ENCODE measurements at places on chromosomes 6 and 20.

DNA sequence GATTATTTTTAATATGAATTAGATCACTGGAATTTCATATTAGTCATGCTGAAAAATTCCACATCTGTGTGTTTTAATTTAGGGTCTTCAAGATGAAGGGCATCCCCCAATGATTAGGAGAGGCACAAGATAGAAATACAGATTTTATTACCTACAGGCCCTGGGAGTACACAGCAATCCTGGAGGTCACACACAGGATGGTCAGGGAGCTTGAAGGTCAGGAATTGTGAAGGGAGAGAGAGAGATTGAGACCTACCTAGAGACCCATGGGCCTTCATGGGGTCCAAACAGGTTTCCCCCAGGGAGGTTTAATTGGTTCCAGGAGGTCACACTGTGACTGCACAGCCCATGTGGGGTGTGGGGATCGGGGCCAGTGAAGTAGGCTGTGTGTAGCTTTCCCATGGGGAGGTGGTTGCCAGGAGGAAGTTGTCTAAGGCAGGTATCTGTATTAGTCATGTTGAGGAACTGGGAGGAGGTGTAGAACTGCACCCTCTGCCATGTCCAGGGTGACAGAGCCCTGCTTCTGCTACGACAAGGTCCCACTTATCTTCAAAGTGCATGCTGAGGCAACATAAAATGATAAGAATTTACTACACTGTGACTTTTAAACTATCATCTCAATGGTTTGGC is 18.3 kb downstream of the SNX9 start:
- no peak for DNase-seq

- DNase-seq, result no peak
Observed at GRCh38 chr20:41316051-41316450, 1.5 kb downstream of the ZHX3 start.

GRCh38 chr20:2738331-2739041 is 45.9 kb downstream of the EBF4 start:
- no peak for DNase-seq

- no peak for DNase-seq
Observed at GRCh38 chr6:145963216-145964068, 716 bp downstream of the SHPRH start.

- no peak for DNase-seq
Observed at GRCh38 chr20:62628691-62629090, 13.6 kb upstream of the SLCO4A1 start.

- DNase-seq, result no peak
Observed at GRCh38 chr20:16405254-16405653, 168.0 kb downstream of the KIF16B start.

DNA sequence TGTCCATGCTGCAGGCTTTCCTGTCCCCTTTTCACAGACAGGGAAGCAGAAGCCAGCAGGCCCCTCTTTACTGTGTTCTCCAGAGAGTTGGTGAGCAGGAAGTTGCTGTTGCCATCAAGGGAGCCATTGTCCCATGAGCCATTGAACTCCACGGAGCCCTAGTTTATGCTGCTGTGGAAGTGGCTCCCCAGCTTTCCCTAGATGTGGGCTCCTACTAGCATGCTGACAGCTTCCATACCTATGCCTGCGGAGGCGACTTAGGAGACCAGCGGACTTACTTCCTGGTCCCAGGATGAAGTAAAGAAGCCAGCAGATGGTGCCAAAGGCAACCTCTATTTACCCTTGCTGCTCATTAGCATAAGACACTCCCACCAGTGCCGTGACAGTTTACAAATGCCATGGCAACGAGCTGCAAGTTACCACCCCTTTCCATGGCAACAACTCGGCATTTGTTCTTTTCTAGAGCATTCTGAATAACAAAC is 30.8 kb upstream of the FKBP1A start:
- DNase-seq, result no peak

DNA sequence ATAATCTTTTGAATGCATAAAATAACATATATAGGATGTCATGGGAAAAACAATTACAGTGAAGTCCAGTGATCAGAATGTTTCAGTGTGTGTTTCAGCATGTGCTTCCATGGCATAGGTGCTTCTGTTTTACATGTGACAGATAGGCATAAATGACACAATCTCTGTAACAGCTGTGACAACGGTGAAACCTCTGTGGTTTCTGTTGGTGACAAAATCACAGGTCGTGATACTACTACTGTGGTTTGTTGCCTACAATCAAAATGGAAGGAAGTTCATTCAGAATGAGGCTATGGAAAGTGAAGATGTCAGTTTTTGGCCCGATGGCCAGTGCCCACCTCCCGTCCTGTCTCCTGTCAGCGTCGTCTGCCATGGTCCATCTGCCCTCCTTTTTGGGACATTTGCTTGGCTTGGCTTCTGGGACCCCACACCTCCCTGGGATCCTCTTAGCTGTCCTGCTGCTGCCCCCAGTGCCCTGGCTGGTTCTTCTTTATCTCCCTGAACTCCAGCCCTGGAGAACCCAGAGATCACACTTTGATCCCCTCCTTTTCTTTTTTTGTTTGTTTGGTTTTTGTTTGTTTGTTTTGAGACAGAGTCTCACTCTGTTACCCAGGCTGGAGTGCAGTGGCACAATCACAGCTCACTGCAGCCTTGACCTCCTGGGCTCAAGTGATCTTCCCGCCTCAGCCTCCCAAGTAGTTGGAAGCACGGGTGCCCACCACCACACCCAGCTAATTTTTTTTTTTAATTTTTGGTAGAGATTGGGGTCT is 79.3 kb upstream of the NAA20 start:
- DNase-seq, result no peak

DNA sequence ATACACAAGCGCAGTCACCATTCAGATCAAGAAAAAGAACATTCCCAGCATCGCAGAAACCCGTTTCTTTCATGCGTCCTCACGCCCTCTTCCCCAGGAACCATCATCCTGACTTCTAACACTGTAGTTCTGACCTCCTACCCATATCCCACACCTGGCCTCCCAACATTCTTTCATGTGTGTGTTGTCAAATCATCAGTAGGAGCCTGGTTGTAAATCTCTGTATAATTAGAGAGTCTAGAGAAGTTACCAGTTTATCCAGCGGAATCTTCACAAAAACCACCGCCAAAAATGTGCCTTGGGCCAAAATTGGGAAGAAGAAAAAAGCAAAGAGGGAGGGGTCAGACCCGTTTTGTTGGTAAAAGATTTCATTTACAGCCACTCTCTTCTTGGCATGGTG is 91.6 kb downstream of the RTN4IP1 start:
- no peak for DNase-seq

Measured in left hindlimb (tissue), 1 donor.